NK-92 treated with Interleukin-12 subunit alpha and Interleukin-12 subunit beta, amount 100 ng/mL, for 24 hours (cell line): ENCODE measurements at places on chromosomes 16 and 17.

GRCh38 chr17:43832976-43833829 lies at the start of gene MPP3:
MPP3 (minus strand) TSS chr17:43833146; CDS start chr17:43831906, 1,240 bp downstream.
- DNase-seq, result no peak

DNA sequence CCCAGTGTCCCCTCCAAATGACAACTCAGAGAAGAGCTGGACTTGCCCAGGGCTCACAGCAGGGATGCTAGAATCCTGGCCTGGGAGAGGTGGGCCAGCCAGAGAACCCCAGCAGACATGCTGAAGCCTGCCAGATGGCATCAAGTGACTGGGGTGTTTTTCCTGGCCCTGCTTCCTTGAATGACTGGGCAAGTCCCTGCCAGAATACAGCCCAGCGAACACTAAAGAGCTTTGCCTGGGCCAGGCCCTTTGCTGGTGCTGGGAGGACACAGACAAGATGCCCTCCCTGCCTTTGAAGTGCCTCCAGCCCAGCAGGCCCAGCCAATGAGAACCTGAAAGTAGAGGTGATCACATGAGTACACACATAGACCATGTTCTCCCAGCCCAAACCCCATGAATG lies 11.5 kb downstream of the ZNF319 start:
- DNase-seq, result no peak

GRCh38 chr17:45144199-45145034 lies 3.9 kb upstream of the HEXIM1 start:
- no peak for DNase-seq

- no peak for DNase-seq
Measured at GRCh38 chr17:4199818-4200402, 56.9 kb downstream of the CYB5D2 start.

DNA sequence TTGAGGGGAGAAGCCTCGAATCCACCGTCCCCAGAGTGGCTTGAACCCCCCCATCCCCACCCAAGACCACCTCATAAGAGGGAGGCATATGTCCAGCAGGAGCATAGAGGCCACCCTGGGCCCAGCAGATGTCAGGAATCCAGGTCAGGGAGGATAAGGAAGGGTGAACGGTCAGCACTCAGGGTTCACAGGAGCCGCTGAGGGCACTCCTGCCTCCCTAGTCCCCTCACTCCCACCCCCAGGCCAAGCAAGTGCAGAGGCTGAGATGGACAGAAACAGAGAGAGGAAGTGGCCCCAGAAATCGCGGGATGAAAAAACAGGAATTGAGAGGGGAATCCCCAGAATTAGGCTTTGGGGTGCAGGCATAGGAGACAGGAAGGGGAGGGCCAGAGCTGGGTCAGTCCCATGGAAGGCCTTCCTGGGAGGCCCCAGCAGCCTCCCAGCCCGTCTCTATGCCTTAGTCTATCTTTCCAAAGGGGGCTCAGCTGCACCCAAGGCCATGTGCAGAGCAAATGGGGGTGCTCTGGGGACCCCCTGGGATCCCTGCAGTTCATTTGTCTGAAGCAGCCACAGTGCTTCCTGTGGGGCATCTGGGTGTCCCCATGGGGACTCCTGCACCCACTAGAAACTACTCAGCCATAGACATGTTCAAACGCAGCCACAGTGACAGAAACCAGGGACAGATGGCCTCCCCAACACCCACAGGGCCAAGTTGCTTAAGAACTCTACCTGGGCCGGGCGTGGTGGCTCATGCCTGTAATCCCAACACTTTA lies 1.7 kb downstream of the CMTM3 start:
- no peak for DNase-seq

DNA sequence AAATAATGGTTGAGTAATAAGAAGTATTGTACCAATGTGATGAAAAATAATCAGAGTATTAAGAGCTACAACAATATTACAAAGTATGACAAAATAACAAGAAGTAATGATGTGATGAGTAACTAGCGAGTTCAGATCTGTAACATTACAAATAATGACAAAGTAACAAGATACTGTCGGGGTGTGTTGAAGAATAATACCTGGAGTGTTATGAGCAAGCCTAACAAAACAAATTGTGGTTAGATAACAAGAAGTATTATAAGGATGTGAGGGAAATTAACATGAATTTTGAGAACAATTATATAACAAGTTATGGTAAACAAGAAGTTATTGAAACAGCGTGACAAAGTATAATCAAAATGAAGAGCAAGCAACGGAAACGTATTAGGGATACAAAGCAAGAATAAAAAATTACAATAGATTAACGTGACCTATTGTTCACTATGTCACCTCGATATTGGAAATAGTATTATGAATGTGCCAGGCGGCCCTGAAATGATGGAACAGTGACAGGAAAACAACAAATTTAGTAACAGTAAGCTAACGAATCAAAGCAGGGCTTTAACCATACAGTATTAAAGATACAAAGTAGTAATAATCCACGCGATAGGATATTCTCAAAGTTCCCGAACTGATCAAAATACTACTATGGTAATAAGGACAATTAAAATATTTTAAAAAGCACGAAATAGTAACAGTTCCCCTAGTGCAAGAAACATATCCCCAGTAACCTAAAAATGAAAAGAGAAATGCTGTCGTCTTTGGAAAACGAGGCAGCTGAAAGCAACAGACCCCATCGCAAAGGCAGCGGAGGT lies 1.6 kb downstream of the TBX4 start:
- no peak for DNase-seq

- no peak for DNase-seq
Measured at GRCh38 chr17:55625521-55625920, 97.1 kb downstream of the TMEM100 start.

DNA sequence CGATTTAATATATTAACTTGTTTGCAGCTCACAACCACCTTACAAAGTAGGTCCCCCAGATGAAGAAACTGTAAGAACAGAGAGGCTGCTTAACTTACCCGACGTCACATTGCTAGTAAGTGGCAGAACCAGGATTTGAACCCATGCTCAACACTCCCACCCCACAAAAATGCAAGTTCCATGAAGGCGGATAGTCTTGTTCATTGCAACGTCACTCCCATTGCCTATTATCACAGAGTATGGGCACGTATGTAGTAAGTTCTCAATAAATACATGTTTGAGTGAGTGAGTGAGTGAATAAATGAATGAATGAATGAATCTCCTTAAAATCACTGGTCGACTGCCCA lies 1.1 kb downstream of the USP31 start:
- no peak for DNase-seq

GRCh38 chr16:66250686-66251431 lies 115.6 kb upstream of the CDH5 start:
- DNase-seq, result no peak

GRCh38 chr17:37062021-37062420 lies 113.3 kb downstream of the AATF start:
- no peak for DNase-seq

DNA sequence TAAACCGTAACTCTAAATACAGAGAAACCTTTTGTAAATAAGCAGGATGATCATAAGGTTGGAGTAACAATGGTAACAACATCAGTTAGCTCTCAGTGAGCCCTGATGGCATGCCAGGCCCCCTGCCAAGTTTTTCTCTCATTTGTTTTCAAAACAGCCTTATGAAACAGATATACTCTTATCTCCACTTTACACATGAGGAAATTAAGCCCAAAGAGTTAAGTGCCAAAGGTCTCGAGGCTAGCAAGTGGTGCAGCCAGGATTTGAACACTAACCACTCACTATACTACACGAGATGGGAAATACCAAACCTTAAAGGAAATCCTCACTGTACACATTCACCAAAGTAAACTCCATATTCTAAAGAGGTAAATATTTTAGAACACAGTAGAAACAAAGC lies 15.0 kb downstream of the USP31 start:
- DNase-seq, result no peak

DNA sequence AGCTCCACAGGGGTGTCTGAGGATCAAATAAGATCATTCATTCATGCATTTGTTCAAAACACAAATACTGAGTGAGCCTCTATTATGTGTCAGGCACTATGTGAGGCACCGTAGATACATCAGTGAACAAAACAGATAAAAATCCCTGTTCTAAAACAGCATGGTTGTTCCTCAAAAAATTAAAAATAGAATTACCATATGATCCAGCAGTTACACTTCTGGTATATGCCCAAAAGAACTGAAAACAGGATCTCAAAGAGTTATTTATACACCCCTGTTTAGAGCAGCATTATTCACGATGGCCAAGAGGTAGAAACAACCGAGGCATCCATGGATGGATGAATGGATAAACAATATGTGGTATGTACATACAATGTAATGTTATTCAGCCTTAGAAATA lies 15.4 kb downstream of the PIPOX start:
- no peak for DNase-seq

DNA sequence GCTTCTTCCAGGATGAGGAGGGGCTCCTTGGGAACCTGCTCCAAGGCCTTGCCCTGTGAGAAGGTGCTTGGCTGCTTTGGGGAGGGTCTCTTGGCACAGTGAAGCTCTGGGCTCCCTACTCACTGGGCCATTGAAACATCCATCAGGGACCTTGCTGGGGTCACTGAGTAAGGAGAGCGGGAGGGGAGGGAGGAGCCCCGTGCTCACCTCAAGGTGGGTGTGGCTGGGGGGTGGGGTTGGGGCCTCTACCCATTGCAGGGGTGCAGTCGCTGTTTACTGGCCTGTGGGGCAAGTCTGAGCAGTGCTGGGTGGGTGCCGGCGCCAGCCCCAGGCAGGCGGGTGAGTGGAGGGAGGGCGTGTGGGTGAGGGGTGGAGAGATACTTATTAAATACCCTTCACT lies 9.9 kb downstream of the TNS4 start:
- no peak for DNase-seq

DNA sequence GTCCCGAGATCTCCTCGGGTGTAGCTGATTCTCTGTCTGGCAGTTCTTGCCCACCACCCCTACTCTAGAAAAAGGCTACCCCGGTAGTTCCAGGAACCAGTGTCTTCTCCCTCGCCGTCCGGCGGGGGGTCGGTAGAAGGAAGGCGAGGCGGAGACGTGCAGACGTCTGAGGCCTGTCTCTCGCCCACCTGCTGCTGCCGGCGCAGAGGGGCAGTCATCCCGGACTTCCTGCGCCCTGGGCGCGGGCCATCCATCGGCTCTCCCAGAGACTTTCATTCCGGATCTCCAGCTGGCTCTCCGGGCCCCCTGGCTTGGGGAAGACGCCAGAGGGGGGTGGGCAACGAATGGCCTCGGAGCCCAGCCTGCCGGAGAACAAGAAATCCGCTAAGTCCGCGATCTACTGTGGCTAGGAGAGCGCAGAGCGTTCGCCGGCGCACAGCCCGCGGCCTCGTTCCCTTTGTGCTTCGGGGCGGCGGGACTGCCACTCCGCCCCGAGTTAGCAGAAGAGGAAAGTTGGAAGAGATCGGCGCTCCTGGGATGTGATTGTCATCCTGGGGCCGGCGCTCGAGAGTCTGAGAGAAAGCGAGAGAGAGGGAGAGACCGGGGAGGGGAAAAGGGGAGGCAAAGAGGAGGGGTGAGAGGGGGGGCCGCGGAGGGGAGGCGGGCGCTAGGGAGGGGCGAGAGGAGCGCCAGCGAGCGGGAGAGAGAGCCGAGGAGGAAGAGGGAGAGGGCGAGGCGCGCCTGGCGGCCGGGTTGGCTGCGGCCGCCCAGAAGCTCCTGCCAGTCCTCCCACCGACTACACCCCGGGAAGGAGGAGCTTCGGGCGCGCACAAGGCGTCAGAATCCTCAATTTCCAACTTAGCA lies at the start of gene IRX5:
TSS of gene IRX5 (plus strand) at position 861 of the 864 bp plus-strand sequence. CDS start 334 bp downstream, outside the sequence.
- no peak for DNase-seq

- DNase-seq, result no peak
Measured at GRCh38 chr17:48970865-48971687, 2.7 kb upstream of the GIP start.

GRCh38 chr17:74201250-74201649 lies 2.2 kb upstream of the RPL38 start:
- no peak for DNase-seq

DNA sequence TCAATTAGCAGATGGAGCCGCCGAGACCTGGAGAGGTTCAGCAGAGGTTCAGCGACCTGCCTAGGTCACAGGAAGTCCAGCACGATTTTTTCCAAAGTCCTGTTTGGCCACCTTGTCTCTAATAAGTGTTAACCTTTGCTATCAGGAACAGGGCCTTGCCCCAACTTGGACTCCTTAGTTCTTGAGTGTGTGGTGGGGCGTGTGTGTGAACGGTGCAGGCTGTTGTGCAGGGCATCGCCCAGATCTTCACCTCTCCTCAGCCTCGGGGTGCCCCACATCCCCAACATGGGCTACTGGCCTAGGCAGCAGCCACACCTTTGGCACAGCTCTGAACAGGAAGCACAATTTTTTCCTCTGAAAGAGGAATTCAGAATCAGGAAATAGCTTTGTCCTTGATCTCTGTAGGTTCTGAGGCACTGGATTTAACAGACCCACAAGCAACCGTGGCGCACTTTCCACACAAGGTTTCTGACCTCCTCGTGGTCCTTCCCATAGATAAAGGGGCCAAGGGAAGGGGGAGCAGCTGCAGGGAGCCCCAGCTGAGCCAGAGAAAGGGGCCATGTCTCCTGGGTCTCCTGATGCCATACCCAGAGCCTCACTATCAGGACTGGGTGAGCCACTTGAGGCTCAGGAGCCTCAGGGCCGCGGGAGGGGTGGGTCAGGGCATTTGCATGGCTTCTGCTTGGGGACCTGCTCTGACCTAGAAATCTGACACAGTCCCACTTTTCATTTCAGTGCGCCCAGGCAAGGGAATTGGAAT lies 10.4 kb downstream of the MPRIP start:
- no peak for DNase-seq

DNA sequence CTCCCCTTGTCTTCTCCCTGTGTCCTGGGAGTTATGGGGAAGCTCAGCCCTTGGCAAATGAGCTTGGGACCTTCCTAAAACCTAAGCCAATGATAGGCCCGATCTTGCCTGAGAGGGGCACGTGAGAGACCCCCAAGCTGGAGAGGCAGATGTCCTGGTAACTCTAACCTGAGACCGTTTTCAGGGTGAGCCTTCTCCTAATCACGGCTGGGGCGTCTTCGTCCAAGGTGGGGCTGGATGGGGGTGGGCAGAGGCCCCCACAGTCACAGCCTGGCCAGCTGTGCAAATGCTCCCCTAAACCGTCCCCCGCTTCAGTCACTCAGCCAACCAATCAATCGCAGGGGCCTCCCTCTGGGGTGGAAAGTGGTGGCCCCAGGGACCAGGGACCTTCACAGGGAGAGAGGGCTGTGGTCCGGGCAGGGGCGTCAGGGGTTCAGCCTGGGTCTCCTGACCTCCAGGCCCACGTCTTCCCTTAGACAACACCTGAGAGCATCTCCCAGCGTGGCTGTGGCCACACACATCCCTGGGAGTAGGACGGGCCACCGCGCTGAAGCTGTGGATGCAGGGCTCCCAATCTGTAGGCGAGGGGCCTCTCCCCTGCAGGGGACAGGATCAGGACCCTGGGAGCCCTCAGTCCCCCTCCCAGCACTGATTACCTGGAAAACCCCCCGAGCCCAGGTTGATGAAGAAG lies 30.6 kb downstream of the ACTG1 start:
- no peak for DNase-seq

- no peak for DNase-seq
Measured at GRCh38 chr17:8832711-8833352, 33.7 kb upstream of the MFSD6L start.

- DNase-seq, result no peak
Measured at GRCh38 chr17:50049636-50050035, 6.3 kb upstream of the ITGA3 start.

- no peak for DNase-seq
Measured at GRCh38 chr16:19854543-19854876, 30.1 kb downstream of the GPRC5B start.

- no peak for DNase-seq
Measured at GRCh38 chr17:20203761-20204263, 194.7 kb downstream of the SPECC1 start.
